Hindlimb muscle (tissue), 1 donor: ENCODE measurements at places on chromosomes 16 and 17.

DNA sequence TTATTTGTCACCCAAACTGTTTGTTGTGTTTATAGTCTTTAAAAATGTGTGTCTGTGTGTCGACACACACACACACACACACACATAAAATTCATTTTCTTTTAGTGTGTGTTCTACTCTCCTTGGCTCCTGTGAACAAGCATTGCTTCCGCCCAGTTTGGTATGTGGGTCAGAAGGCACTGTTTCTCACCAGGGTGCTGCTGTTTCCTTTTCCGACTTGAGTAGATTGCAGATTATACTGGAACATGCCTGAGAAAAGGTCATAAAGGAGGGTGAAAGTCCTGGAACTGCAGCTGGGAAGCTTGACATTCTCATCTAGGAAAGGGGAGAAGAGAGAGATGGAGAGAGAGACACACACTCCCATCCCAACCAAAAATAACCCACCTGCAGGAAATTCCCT lies 330.3 kb downstream of the BCAS3 start:
- no peak for DNase-seq

DNA sequence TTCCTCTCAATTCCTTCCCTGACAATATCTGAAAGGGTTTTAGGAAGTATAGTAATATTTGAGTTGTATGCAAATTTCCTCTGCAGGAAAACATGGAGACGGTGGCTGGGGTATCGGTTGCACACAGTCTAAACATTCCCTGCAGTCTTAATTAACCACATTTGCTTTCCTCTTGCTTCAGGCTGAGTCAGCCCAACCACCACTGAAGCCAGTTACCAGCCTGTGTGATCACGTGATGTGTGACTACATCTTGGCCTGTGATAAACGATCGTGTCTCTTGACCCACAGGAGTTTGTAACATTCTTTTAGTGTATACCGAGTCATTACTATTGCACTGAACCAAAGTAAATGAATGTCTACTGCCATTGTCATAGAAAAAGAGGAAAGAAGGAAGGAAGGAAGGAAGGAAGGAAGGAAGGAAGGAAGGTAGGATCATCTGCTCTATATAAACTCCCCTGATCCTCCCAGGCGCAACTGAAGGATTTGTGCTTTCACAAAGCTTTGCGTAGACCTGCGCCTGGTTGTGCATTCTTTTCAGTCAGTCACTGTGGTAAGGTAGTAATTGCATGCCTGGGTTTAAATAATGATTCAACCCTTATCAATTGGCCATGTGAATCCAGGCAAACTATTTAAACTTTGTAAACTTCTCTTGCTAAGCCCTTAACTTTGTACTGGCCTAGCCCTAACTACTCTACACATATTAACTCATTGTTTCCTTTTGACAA lies 280.6 kb upstream of the SALL1 start:
- DNase-seq: no peak

DNA sequence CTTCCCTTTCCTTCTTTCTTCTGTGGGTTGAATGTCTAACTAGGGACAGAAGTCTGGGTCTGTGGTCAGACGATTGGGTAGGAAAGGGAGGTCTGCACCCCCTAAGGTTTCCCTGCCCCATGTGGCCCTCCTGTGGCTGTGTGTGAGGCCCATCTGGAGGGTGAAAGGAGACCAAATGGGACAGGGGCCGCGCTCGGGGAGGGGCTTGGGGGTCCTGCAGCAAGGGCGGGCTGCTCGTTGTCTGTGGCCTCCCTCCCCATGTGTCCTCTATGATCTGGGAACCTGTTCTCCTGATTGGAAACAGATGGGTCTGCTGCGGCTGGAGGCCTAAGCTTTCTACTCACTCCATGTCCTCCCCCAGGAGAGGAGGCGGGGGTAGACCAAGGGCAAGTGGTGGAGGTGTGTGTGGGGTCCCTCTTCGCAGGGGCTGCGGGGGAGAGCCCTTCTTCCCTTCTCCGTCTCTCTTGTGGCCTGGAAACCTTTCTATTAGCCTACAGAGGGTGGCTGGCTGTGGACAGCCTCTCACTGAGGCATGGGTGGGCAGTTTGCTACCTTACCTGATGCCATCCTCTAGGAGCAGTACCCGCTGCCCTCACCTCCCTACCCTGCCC lies 18.6 kb downstream of the IGFBP4 start:
- no peak for DNase-seq

GRCh38 chr17:31308372-31309334 lies 5.2 kb downstream of the EVI2B start:
- no peak for DNase-seq

DNA sequence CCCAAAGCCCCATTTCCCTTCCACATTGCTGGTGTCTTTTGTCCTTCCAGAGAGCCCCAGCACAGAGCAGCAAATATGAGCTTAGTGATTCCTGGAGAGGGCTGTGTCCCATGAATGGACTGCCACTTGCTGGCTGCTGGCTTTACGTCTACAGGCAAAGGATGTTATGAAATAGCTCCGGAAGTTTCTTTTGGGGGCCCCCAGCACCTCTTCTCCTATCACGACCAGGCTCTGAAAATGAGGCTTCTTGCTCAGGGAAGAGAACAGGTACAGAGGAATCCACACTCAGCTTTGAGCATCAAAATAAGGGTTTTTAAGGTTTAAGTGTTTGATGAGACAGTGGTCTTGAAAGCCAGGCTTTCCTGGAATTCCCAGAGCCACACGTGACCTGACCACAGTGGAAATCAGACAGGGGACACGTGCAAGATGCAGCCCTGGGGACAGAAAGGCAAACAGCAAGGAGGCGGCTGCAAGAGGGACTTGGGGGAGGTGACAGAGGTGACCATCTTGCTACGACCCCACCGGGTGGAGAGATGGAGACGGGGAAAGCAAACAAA lies 58.1 kb downstream of the ZDHHC7 start:
- no peak for DNase-seq

DNA sequence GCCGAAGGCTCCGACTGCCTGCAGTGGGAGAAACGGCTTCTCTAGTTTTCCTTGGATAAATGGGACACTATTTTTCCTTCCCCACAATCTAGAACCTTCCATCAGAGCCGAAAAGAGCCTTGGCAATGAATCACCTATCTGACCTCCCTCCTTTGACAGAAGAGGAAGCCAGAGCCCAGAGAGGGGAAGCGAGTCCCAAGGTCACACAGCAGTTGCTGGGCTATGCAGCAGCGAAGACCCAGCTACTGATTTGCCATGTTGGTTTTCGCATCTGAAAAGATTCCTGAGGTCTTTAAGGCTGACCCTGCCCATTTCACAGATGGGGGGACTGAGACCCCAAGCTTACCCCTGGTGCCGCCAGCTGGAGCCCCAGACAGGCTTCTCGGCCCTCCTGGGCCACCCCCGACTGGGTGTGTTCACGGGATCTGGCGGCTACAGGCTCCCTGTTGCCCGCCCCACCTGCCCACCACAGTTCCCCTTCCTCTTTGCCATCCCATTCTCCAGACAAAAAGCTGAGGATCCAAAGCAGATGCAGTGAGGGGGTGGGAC lies 45.9 kb downstream of the RAI1 start:
- DNase-seq: no peak

- DNase-seq: no peak
Observed at GRCh38 chr16:75064403-75065148, 52.0 kb downstream of the LDHD start.

GRCh38 chr16:80299416-80299815 lies 241.4 kb upstream of the DYNLRB2 start:
- no peak for DNase-seq

DNA sequence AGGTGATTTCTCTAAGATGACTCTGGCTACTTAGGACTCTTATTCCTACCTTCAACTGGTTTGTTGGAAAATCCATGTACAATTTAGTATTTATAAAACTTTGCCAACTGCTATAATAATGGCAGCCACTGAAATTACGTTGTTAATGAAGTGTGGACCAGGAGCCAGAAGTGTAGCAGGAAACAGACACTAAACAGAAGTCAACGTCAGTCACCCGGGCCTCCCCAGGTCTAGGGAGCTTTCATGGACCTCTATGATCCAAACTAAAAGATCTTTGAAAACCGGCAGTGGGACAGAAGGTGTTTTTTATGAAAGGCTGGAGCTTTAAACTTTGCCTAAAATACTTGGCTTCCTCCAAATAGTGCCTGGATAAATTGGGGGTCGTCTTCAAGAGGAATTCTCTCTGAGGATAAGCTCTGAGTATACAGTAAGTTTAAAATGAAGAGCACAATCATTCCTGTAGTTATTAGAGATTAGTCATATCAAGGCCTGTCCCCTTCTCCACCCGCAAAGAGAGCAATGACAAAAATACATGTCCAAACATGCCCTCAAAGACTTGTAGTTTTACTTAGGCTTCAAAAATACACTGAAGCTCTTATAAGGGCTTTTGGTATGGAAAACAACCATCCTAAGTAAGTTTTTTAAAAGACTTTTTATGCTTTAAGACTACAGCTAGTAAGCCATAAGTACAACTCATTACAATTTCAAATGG lies 34.6 kb downstream of the DCUN1D3 start:
- no peak for DNase-seq

- no peak for DNase-seq
Observed at GRCh38 chr17:53844491-53845107, 21.9 kb downstream of the KIF2B start.

- peak; percentile 92 for DNase-seq
Observed at GRCh38 chr17:57874434-57875289, 24.8 kb upstream of the MRPS23 start.

- DNase-seq: no peak
Observed at GRCh38 chr17:70888324-70888723, 719.0 kb downstream of the KCNJ2 start.

- no peak for DNase-seq
Observed at GRCh38 chr17:1999557-2000251, 25.4 kb downstream of the RTN4RL1 start.

- peak; percentile 74 for DNase-seq
Observed at GRCh38 chr17:55717898-55718735, 4.5 kb downstream of the TMEM100 start.

- no peak for DNase-seq
Observed at GRCh38 chr16:65415460-65415859, 293.6 kb upstream of the CDH11 start.

GRCh38 chr16:56282451-56282850 lies 91.2 kb downstream of the GNAO1 start:
- no peak for DNase-seq

GRCh38 chr17:49443862-49444261 lies 29.2 kb upstream of the PHB1 start:
- no peak for DNase-seq

DNA sequence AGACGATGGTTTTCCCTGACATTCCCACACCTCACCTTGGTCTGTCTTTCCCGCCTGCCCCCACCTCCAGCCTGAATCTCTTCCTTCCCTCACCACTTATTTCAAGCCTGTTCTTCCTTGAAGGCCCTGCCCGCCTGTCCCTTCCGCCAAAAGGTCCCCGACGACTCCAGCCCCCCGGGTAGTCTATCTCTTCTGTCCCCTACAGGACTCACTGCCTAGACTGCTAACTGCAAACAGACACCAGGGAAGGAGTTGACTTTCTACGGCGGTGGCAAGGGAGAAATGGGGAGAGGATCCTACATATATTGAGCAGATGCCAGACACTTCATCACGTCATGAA lies 53.7 kb downstream of the NT5M start:
- DNase-seq: no peak

- no peak for DNase-seq
Observed at GRCh38 chr17:68801335-68802247, 153.6 kb downstream of the ABCA8 start.

DNA sequence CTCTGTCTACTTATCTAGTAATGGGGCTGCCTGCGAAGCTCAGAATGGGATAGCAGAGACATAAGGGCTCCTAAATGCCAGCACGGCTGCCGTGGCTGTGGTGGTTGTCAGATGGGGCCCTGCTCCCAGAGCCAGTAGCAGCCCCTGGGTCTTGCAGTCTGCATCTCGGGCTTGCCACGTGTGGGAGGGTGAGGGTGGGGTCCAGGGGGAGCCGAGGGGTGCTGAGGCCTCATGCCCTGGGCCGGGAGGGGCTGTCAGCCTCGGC lies 88.8 kb upstream of the GSE1 start:
- DNase-seq: no peak

- peak; percentile 29 for DNase-seq
Observed at GRCh38 chr16:14337303-14338191, 266.4 kb downstream of the MRTFB start.

DNA sequence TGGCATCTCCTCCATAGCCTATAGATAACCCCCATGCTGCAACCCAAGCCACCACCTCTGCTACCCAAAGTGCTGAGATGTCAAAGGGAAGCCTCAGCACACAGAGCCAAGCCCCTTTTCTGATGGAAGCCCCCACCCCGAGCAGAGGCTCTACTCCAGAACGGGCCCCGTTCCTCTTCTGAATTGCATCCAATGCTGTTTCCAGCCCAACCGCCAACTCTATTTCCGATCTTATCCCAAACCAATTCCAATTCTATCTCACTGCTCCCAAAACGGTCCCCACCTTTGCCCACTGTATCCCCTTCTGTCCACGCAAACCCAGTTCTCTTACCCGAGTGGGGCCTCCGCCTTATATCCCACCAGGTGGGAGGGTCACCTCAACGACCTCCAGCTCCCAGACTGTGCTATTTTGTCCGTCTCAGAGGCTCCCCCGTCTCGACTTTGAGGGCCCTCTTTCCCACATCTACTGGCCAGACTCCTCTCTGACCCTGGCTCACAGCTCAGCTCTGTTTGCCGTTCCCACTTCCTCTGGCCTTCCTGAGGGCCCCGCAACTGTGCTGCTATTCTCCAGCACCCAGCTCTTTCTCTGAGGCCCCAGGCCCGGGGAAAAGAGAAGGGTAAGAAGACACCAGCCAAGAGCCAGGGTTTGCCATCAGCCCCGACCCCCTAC lies 487 bp downstream of the SRL start:
- peak; percentile 33 for DNase-seq

GRCh38 chr17:68422821-68423220 lies 34.5 kb downstream of the WIPI1 start:
- DNase-seq: no peak

DNA sequence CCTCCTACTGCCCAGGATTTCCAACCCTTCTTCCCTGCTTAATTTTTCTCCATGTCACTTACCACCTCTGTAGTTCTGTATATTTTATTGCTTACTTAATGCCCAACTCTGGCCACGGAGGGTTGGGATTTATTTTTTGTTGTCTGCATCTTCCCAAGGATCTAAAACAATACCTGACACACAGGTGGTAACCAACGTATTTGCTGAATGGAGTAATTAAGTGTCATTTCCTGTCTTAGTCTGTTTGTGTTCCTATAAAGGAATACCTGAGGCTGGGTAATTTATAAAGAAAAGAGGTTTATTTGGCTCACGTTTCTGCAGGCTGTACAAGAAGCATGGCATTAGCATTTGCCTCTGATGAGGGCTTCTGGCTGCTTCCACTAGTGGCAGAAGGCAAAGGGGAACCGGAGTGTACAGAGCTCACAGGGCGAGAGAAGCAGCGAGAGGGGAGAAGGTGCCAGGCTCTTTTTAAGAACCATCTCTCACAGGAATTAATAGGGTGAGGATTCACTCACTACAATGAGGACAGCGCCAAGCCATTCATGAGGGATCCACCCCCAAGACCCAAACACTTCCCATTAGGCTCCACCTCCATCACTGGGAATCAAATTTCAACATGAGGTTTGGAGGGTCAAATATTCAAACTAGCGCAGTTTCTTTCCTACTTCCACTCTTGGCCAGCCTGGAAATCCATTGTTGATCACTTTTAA lies 44.8 kb downstream of the ERN1 start:
- no peak for DNase-seq

- no peak for DNase-seq
Observed at GRCh38 chr16:67544844-67545664, 16.4 kb downstream of the RIPOR1 start.
